ENCODE measurements at places on chromosomes 7 and 10.

DNA sequence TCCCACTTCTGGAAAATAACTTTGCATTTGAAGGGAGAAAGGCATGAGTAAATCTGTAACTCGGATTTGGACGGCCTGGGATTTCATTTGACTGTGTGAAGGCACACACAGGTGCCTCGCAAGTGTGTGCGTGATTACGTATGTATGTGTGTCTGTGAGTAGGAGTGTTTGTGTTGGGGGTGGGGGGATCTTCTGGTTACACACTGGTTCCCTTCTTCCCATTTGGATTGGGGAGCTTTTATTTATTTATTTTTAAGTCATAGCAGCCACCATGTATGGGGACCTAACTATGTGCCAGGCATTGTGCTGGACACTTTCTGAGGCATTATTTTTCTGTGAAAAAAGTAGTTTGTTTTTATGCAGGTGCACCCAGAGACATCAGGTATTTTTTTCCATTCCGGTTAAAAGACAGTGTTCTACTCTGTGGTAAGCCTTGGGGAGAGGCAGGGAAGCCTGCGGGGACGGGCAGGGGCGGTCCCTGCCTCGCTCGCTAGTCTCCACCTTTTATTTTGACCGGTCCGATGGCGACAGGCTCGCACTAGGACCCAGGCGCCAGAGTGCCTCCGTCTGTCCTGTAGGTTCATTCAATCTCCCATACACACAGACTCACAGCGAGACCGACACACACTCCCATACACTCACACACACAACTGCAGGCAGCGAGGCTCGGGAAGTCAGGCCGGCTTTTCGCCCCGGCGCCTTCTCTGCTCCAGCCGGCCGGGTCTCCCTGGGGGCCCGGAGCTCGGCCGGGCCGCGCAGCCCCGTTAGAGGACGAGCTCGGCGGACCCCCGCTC lies at the start of gene MXI1:
TSS of gene MXI1 (plus strand) at position 595 of the 794 bp plus-strand sequence. CDS start 204 bp downstream, outside the sequence.
- no peak for DNase-seq

DNA sequence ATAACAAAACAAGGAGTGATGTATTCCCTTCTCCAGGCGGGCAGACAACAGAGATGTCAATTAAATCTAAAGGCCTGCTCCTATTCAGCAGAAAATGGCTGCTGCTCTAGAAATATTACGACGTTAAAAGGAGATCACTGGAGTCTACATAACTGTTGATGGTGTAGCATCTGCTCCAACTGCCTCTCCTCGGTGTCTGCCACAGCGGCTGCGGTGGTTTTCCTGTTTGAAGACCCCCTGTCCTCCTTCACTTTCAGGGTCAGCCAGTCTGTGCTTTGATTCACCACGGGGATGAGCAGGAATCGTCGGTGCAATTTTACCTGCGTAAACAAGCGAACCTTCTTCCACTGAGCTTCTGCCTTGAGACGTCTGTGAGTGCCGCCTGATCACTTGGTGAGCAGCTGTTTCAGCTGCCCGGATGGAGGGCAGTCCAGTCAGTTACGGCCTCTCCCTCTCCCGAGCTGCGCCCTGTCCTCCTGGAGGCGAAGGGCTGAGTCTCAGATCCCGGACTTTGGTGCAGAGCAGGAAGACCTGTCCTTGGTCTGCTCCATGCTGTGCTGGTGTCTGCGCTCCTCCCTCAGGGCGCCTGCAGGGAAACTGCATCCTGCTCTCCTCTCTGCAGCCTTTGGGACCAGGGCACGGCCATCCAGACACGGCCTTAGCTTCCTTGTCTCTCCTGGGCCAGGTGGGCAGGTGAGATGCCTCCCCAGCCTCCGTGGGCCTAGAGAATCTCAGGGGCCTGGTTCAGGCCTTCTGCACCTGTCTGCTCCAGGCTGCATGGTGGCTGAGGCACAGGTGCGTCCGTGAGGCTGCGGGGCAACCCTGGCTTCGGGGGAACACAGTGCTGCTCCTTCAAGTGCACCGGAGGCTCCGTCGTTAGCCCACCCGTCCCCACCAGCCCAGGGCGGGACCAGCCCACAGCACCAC lies 326.6 kb downstream of the ADARB2 start:
- no peak for DNase-seq

DNA sequence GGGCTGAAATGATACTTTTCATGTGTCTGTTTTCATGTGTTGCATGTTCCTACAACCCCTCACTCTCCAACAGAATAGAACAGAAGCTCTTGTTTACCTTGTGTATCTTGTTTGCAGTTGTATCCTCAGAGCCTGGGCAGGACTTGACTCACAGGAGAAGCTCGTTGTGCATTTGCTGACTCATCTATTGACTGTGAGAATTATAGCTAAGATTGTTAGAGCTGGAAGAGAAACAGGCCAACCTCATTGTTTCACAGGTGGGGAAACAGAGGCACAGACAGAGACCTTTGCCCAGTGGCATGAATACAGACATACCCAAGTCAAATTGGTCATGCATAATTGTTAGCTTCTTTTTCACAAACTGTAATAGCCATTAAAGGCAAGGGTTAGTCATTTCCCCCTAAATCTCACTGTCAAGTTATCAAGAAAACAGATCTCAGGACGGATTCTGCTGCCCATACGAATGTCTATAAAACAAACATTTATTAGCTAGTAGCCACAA lies 4.6 kb upstream of the TSPAN15 start:
- DNase-seq, result no peak

DNA sequence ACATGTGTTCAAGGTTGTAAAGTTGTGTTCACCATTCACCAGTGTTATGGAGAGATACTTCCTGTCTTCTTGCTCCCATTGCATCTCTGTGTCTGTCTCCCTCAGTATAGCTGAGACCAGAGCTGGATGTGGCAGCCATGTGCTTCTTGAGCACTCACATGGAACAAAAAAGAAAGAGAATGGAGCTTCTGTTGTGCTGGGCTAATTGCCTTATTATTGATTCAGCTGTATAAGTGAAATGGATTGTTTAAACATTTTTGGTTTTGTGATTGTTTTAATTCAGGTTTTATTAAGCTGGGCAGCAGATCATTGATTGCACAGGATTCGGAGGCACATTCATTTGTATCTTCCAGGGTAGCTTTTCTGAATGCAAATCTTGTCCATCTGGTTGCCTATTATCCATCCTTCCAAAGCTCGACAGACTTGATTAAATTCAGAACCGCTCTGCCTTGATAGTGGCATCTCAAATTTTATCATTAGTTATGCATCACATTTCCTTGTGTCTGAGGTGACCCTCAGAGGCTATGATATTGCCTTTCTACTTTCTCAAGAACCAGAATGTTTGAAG lies 119.9 kb downstream of the CCNY start:
- no peak for DNase-seq

DNA sequence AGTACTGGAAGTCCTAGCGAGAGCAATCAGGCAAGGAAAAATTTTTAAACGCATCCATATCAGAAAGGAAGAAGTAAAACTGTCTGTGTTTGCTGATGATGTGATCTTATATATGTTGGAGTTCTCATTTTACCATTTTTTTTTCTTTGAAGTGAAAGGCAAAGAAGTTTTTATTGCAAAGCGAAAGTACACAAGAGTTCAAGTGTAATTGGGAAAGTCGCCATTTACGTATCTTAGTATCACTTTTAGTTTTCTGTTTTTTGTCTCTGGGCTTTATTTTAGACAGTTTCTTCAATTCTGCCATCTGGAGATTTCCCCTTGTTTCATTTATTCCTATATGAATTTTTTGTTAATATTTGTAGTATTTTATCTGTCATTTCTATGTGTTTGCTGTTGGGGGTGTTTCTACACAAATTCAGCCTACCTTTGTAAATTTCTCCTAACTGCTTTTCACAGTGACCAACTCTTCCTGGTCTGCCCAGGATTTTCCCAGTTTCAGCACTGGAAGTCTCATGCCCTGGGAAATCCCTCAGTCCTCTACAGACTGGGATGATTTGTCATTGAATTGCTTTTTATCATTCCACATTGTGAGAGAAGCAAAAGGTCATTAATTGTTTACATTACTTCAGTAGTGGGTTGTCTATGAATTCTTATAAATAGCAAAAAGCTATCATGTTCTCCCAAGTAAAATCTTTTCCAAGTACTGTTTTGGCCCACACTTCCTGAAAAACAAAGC lies 23.2 kb downstream of the BET1 start:
- no peak for DNase-seq
